ENCODE measurements at places on chromosomes 4 and X. TPM values are rescaled to one million over a fixed set of nuclear protein-coding genes. Genes with fewer than 3 reads are reported as not detected.

DNA sequence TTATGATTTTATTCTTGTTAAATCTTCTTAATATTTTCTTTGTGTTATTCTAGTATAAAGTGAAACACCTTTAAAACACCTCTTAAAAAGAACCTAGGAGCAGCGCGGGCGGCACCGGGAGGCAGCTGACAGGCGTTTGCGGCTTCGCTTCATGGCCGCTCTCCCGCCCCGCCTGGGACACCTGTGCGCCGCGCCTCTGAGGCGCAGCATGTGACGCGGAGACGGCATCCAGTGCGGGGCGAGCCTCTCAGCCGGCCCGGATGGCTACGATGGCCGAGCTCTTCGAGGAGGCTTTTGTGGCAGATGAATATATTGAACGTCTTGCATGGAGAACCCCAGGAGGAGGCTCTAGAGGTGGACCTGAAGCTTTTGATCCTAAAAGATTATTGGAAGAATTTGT lies 1592.7 kb downstream of the TECRL start:
- no peak for DNase-seq

DNA sequence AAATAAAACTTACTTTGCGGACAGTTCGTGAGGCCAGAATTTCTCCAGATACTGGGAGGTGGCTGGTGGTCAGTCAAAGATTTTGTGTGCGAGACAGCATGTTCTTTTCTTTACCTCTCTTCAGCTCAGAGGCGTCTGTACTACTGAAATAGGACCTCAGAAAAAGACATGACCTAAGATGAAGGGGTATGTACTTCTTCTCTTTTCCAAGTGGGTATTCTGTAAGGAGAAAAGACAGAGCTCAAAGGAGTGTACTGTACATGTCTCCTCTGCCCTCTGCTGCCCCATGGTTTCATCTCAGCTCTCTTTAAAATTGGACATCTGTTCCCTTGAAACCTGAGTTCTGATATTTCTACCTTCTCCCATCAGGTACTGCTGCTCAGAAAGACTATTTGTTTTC lies 38.1 kb downstream of the SEPTIN11 start:
- DNase-seq: no peak

- no peak for DNase-seq
Observed at GRCh38 chr4:41751449-41752061, 3.0 kb upstream of the PHOX2B start.

DNA sequence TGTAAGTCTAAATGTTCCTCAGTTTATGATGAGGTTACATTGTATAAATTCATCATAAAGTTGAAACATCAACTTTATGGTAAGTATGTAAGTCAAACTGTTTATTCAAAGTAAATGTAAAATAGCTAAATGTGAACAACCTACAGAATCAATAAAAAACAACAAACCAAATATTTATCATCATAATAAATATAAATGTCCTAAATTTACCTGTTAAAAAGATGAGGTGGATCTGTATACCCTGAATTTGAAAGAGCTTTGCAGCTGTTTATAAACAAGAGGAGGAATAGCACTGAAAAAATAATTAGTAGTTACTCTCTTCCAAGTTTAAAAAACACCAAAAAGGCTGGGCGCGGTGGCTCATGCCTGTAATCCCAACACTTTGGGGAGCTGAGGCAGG lies 13.7 kb downstream of the ABHD18 start:
- DNase-seq: no peak

UTP14A gene
- 13.5 TPM for total RNA-seq

VCX gene
- total RNA-seq: not detected

AMOT gene
- 10.9 TPM for total RNA-seq
